ENCODE measurements at places on chromosomes 5 and 9.
A peak's percentile ranks its signal among the peaks of the same experiment; 100 is the strongest.

- no peak for DNase-seq
Observed at GRCh38 chr5:90621848-90622247, 63.3 kb downstream of the ADGRV1 start.

DNA sequence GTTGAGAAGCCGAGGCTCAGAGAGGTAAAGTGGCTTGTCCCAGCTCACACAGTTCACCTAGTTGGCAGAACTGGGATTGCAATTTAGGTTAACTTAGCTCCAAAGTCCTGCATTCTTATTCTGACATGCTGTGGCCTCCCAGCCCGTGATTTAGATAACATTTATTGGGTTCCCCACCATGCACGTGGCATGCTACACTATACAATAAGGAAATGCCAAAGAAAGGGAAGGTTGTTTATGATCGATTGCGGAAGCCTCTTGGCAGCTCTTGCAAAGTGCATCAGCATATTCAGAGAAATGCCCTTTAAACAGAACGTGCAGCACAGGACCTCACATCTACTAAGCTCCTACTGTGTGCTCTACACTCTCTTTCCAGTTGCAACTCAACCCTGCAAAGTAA is 3.2 kb downstream of the NEURL1B start:
- no peak for DNase-seq

DNA sequence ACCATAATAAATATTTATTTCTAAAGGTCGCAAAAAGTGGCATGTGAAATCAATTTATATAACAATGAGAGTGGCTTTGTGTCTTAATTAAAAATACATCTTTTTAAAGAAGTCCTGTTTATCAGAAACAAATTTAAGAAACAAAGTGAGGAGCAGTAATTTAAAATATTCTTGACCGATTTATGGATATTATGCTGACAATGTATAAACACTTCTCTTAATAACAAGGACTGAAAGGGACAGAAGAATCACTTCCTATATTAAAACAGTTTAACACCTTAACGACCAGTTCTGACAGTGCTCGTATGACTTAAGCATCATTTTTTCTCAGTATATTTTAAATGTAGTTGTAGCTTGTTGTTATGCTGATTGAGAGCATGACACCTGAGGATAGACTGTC is 149.1 kb downstream of the GABRB2 start:
- no peak for DNase-seq

- no peak for DNase-seq
Observed at GRCh38 chr5:141492168-141492885, 3.4 kb downstream of the PCDHGC5 start.

GRCh38 chr5:95993776-95994175 is 32.1 kb upstream of the ELL2 start:
- no peak for DNase-seq

- DNase-seq, result no peak
Observed at GRCh38 chr5:16525651-16526050, 60.1 kb upstream of the ZNF622 start.

GRCh38 chr9:24590432-24590831 is 44.7 kb upstream of the IZUMO3 start:
- DNase-seq, result peak; percentile 89

DNA sequence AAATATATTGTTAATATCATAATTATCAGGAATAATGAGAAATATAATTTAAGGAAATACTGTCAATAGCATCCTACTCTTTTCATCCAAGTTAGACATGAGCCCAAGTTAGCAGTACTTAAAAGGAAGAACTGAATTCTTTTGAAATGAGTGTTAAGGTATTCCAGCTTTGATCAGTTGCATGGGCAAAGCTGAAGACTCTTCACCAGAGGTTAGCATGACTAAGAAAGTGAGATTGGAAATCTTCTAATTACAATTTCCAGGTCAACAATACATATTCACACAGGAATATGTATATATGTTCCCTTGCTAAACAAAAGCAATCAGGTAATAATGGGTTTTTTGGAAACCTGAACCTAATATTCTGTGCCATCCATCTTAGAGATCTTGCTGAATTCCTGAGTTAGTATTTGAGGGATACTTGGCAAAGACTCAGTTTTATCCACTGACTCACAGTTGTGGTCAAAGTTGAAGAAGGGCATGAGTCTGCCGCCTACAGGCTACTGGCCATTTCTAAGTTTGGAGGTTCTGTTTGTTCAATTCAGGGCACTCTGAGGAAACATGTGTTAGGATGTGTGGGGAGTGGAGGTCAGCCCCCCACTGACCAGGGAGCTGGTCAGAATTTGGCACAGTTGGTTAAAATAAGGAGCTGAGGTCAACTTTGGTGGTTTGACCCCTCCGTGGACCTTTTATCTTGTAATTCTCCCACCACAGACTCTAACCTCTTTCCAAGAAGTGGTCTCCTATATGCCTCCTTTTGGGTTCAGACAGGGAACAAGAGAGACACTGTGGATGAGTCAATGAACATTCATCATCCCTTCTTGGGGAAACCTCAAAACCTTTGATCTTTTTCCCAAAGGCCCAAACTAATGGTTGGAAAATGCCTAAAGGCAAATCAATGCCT is 118.3 kb downstream of the PIK3R1 start:
- peak; percentile 87 for DNase-seq

DNA sequence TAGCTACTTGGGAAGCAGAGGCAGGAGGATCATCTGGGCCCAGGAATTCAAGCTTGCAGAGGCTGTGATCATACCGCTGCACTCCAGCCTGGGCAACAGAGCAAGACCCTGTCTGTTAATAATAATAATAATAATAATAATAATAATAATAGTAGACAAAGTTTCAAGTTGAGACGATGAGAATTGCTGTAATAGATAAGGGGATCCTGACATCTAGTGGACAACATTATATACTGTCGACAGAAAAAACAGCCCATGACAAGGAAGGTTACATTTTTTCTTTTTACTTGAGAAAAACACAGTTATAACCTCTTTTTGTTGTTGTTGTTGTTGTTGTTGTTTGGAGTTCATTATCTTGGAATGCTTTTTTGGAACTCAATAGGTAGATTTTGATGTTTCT is 35.3 kb downstream of the NDFIP1 start:
- peak; percentile 49 for DNase-seq

- DNase-seq, result no peak
Observed at GRCh38 chr9:126453156-126453963, 126.7 kb downstream of the MVB12B start.

DNA sequence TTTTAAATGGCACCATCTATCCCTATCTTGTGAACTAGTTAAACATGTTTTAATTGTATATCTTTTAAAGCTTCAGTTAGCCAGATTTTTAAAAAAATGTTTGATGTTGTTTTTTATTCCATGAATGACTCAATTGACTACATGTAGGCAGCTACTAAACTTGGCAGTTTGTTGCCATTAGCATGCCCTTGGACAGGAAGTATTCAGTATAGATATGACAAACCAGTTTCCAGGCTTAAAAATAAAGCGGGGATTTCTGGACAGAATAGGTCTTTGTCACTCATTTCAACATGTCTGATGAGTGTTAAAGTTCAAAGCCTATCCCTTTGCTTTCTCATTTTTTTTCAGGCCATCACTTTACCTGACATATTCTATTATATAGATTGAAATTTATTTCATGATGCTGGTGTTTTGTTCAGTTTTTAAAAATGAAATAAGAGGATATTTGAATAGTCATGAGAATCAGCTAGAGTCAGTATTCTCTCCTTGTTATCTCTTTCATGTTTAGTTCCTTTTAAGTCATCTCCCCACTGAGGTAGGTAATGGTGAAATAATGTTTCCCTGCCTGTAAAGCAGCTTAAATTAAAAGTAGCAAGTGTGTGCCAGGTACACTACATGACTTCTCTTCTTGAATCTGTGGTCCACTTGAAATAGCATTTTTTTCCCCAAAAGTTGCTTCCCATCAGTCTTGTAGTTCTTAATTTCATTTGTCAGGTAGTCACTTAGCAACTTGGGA is 11.9 kb downstream of the TNFAIP8 start:
- DNase-seq, result peak; percentile 80
